ENCODE measurements at places on chromosomes 2 and 18. TPM values are rescaled to one million over a fixed set of nuclear protein-coding genes. Genes with fewer than 3 reads are reported as not detected.

DNA sequence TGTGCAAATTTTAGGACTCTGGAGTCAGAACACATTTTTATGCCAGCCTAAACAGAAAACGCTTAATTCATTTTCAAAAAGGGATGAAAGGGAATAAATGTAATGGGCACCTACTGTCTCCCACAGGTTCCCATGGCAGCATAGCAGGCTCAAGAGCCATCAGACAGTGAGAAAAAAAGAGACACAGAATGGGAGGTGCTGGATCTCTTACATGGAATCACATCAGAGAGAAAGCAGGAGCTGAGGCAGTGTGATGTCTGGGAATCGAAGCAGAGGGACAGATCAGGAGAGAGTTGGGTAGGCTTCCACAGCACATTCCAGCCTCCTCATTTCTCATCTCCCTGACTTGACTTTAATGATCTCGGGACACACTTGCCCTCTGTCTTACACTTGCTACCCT, 684.3 kb downstream of the KCNJ3 start:
- no peak for DNase-seq

GRCh38 chr2:74149570-74150319, 2.0 kb upstream of the BOLA3 start:
- no peak for DNase-seq

DNA sequence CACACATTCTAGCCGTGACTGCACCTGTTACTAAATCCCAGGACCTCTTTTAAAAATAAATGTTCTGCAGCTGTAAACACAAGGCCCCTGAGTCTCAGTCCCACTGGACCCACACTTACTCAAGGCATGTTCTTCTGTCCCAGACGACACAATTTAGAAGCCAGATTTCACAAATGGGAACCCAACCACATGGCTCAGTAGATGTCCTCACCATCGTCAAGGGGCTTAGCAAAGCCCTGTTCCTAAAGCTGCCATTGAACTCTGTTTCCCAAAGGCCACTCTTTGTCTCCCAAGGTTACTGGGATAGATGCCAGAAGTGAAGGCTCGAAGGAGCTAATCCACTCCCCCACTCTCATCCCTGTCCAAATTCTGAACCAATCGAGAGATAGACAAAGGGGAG, 301.0 kb downstream of the GALR1 start:
- DNase-seq = no peak

- peak; percentile 63 for DNase-seq
Observed at GRCh38 chr2:109690457-109690821, 76.3 kb downstream of the SOWAHC start.

GRCh38 chr2:179936654-179937053, 70.4 kb downstream of the CWC22 start:
- peak; percentile 70 for DNase-seq

- no peak for DNase-seq
Observed at GRCh38 chr2:105175231-105175630, 66.3 kb upstream of the GPR45 start.

DNA sequence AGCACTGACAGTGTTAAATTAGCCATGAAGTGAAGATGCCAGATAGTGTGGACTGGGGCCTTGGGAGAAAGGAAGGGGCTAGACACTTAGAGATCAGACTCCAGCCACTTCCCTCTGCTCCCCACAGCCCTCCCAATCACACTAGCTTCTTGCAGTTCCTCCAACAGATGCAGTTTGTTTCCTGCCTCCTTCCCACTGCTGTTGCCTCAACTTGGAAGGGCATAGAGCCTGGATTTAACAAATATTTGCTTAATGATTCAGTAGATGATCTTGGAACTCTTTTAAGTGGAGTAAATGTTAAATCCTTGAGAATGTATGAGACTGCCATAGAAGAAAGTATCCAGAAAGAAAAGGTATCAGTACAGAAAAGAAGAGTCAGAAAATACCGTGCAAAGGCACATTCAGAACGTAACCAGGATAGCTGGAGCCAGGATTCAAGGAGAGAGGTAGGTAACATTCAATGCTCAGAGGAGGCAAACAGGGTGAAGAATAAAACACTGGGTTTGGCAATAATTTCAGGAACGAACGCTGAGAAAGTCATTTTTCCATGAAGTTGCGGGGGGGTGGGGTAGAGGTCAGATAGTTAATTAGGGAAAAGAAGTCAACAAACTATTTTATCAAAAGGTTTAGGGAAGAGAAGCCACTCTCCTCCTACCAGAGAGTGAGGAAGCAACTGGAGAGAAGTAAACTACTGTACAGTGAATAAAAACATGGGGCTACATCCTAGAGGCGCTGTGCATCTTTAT, 1.3 kb upstream of the BZW1 start:
- no peak for DNase-seq

The GPR45 gene
- total RNA-seq = not detected

DNA sequence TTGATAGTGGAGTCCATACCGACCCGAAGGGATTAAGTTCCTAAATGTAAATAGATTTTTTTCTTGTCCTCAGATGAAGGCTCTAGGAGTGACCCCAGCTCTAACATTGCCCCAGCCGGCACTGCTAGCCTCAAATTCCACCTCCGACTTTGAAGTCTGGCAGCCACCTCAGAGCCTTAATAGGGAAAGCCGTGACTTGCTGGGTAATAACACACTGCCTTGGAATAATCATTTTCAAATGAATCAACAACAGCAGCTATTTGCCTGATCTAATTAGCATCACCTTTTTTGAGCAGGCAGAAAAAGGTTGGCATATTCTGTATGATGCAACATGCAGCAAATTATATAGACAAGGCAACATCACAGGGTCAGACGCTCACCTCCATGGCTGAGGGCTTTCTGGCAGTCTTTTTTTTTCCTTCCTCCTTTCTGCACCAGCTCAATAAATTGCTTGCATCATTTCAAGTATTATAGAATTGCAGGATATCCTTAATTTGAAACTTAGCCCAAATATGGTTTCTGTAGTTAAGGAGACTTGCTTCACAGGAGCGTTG, 276.5 kb upstream of the ATP5MC3 start:
- no peak for DNase-seq

The DOK6 gene
- 0.12 TPM for total RNA-seq

GRCh38 chr2:238892796-238893195, 44.9 kb downstream of the TWIST2 start:
- DNase-seq = no peak

- no peak for DNase-seq
Observed at GRCh38 chr18:27695503-27695902, 481.4 kb downstream of the CDH2 start.

GRCh38 chr18:11523804-11524203, 85.6 kb upstream of the SLC35G4 start:
- no peak for DNase-seq

DNA sequence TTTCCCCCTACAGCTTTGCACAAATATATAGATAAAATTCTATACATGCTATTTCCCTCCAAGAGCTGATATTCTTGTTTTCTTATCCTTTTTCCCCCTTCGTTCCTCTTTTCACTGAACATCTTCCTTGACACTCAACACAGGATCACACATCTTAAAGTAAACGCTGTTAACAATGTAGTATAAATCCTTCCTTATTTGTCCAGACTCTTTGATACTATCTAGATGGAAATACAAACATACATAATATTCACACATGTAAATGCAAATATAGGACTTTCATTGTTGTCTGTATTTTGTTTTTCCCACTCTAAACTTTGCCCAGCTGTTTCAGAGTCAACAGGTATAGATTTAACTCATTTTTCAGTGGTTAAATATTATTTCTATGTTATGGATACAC, 3.0 kb upstream of the TACR1 start:
- DNase-seq = no peak

GRCh38 chr2:166373539-166373938, 2.2 kb downstream of the SCN9A start:
- DNase-seq = no peak

The GTF2A1L gene
- 0.77 TPM for total RNA-seq

The HOXD1 gene
- total RNA-seq = 2.2 TPM

GRCh38 chr2:137165968-137166367, 400.6 kb downstream of the THSD7B start:
- DNase-seq = no peak

The MSGN1 gene
- not detected for total RNA-seq

DNA sequence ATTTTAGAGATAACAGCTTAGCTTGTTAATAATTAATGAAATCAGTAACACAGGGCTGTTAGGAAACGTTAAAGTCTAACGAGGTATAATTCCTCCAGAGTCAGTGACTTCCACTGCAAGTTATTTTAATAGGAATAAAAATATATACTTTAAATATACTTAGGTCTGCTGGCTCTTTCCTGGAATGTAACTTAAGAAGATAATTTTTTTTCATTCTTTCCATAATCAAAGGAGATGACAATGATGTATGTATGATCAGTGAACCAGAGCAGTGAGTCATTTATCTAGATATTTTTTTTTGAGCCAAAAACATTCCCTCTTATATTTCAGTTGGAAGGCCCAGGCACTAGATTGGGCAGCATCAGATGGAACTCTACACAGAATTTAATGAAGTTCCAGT, 104.2 kb upstream of the LYPD1 start:
- DNase-seq = no peak

The OSBPL6 gene
- total RNA-seq = 1.3 TPM

The ITPRIPL1 gene
- 1.4 TPM for total RNA-seq

The CPO gene
- 0.73 TPM for total RNA-seq

The TLX2 gene
- total RNA-seq = 0.17 TPM

The CCDC74B gene
- total RNA-seq = 0.12 TPM

GRCh38 chr2:209383212-209383611, 40.6 kb upstream of the MAP2 start:
- DNase-seq = no peak

- DNase-seq = no peak
Observed at GRCh38 chr2:20145497-20146193, 79.3 kb downstream of the SDC1 start.

GRCh38 chr2:100182494-100183361, 40.3 kb upstream of the AFF3 start:
- no peak for DNase-seq

The TWIST2 gene
- total RNA-seq = 3.1 TPM

DNA sequence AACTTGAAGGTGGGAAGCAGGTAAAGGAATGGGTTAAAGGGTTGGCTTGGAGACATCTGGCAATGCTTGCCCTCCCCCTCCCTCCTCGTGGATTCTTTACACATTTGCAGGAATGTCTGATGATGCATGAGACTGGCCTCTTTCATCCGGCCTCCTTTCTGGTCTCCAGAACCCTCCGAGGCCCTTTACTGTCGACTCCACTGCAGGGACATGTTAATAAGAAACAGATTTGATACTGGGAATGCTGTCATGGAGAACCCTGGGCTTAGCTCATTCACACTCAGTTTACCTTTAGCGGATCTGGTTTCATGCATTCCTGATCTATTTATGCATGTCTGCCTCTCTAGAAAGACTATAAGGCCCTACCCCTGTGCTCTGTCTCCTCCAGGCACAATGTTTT, 238.7 kb downstream of the TGIF1 start:
- no peak for DNase-seq

DNA sequence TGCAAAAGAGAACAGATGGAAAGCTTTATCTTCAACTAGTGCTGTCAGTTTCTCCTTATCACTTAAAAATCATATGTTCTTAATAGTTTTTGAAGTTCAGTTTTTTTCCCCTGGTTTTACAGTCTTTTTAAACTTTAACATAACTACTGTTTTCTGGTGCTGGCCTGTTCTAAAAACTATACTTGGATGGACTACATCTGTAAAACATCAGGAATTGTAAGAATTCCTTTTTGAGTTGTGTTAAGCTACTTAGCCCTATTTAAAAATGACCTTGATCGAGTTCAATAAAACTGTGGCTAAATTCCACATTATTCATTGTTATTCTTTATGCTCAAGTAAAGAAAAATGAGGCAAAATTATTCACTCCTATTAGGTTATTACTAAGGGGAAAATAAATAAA, 397.7 kb downstream of the NUP35 start:
- DNase-seq = no peak

The CTIF gene
- 50.3 TPM for total RNA-seq

DNA sequence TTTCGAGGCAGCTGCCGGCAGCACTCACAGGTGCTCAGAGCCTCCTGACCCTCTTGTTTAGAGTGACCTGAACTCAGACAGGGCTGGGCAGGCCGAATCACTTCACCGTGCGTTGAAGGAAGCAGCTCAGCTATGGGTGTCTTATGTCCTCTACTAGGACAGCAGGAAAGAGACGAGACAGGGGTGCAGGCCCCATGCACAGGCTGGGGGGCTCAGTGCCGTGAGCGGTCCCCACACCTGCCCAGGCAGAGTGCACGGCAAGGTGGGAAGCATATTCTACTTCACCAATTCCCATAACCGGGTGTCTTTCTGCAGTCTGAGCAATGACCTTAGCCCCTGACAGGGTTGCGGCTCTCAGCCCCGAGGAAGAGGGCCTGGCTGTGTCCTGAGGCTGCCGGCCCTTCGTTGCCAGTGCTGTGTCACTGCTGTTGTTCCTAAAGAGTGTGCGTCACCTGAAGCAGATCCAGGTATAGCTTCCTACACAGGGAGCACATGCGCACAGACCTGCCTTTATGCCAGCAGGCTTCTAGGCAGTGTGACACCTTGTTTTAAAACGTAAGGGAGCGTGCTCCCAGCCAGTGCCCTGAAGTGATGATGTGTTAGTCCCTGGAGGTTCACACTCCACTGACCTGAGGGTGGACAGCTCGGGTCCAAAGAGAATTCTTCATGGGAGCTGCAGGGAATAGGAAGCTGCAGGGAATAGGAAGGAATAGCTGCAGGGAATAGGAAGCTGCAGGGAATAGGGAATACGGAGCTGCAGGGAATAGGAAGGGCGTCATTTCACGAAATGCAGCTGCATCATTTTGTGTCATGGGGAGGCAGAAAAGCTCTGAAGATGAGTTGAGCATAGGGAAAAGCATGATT, 207.9 kb upstream of the SALL3 start:
- DNase-seq = no peak

- DNase-seq = no peak
Observed at GRCh38 chr2:73897240-73897583, 4.4 kb downstream of the ACTG2 start.

The PLEK gene
- total RNA-seq = 13.8 TPM

The PREPL gene
- 48.7 TPM for total RNA-seq

The GAD1 gene
- not detected for total RNA-seq

The ADGRF3 gene
- 0.77 TPM for total RNA-seq

- no peak for DNase-seq
Observed at GRCh38 chr18:46264255-46264654, 160.1 kb downstream of the HAUS1 start.

DNA sequence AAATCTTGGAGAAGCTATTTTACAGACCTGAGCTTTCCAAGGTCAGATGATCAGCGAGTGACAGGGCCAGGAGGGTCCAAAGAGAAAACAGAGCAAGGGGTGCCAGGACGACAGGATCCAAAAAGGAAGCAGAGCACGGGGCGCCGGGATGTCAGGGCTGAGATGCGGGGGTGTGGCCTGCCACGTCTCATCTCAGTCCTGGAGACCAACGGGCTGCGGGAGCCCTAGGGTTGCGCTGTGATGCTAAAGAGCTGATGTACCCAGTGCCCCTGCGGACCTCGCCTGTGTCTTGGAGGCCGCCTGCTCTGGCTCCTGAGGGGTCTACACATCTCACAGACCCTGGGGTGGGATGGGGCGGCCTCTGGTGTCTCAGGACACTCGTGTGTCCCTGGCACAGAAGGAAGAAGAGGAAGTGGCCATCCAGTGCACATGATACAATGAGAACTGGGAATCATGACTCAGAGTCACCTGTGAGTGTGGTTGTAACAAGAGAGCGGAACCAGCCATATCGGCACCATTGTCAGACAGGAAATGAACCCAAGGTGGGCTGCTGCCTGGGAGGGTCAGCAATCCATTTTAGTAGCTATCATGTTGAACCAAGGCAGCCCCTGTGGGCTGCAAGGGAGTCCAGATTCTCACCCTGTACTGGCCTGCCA, 97.8 kb downstream of the MYT1L start:
- no peak for DNase-seq

GRCh38 chr2:182324665-182325064, 102.2 kb downstream of the PDE1A start:
- DNase-seq = no peak

- DNase-seq = no peak
Observed at GRCh38 chr2:62074233-62074632, 121.7 kb upstream of the B3GNT2 start.

The CYRIA gene
- total RNA-seq = 2.2 TPM

The LBX2 gene
- 1.5 TPM for total RNA-seq
